ENCODE measurements at places on chromosomes 16 and 17.
A peak's percentile ranks its signal among the peaks of the same experiment; 100 is the strongest.

DNA sequence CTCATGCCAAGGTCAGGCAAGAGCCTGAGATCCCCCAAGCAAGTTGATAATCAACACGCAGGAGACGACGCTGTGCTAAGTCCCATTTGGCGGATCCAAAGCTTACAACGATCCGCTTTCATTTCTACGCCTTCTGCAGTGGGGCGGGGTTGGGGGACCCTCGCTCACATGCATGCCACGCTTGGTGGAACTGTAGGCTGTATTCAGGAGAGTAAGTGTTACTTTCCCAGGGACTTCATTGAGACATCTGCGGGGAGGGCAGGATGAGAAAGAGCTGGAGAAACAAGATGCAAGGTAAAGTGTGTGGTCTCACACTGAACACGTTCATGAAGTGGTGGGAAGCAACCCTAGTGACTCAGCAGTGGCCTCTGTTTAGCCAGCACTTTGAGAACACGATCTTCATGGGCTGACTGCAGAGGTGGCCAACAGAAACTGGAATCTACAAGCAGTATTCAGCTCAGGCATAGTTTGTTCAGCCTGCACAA, 100.5 kb downstream of the XYLT1 start:
- peak; percentile 66 for DNase-seq

GRCh38 chr17:55466671-55467070, 44.6 kb downstream of the SMIM36 start:
- no peak for DNase-seq

DNA sequence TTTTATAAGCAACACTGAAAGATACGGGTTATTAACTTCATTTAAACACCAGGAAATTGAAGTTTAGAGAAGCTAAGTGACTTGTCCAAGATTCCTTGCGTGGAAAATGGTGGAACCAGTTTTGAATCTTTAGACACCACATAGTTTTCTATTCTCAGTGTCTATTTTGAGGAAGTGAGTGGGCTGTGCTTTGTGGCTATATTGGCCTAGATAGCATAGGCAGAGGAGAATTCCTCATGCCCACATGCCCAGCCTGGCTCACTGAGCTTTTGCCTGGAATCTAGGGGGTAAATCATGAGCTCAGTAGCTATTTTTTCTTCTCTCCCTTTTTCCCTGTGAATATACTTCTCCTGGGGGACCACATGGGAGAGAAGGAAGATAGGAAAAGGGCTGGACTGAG, 431.3 kb downstream of the HS3ST3B1 start:
- DNase-seq: no peak

DNA sequence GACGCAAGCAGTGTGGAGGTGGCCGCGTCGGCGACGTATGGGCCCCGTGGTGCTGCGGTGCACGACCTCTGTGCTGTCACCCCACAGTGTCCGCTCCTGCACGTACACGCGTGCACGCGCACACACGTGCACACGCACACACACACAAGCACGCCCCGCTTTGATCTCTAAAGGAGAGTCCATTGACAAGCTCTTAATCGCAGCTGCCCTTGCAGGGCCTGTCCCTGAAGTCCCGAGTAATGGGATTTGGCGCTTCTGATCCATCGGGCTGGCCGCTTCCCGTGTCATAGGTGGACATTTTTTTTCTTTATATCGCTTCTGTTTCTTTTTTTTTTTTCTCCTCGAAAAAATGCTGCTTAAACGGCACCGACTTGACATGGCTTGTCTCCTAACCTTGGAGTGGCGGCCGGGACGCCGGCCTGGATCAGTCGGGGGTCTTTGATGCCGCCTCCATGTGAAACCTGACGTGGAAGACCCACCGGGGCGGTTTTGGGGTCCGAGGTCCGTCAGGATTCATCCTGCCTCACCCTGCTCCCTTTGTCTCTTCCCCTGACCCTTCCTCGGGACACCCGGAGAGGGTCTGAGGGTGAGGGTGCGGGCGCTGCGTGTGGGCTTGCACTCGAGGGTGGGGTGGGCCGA, 8.3 kb upstream of the AXIN1 start:
- no peak for DNase-seq

GRCh38 chr16:20933589-20933988, 33.0 kb downstream of the LYRM1 start:
- DNase-seq: no peak

DNA sequence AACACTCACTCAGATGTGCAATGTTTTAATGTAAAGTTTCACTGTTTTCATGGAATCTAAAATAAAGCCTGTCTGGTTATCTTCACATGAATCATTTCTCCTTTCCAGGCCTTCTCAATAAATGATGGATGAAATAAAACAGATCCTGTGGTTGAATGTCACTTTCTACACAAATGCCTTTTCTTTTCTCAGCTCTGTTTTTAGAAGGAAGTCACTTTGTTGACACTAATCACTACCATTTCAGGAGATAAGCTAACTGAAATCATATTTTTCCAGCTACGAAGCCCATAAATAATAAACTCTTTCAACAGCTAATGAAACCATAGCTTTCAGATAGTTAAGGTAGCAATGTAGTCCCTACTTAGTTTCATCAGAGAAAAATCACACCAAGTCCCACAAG, 17.9 kb downstream of the NME2 start:
- no peak for DNase-seq

DNA sequence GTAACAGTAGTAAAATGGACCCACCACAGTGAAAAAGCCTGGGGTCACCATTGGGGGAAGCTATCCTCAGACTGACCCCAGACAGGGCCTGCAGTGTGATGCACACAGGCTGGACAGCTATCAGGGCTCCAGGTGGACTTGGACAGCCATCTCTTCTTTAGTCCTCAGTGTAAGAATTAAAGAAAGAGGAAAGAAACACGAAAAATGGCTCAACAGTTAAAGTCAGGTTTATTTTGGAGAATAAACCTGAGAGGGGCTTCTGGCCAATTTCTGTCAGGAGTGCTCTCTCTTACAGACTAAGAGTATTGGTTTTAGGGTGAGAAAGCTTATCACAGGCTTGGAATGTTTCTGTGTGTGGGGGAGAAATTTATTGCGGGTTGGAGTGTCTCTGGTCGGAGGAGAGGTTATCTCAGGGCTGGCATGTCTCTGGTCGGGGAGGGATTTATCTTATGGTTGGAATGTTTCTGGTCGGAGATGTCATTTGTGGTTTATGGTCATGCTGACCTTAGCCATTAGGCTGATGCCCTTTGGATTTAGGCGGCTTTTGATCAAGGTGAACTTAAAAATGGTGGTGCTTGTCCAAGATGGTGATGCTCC, 10.8 kb upstream of the B4GALNT2 start:
- no peak for DNase-seq

GRCh38 chr16:55641430-55642056, 14.2 kb upstream of the SLC6A2 start:
- no peak for DNase-seq

DNA sequence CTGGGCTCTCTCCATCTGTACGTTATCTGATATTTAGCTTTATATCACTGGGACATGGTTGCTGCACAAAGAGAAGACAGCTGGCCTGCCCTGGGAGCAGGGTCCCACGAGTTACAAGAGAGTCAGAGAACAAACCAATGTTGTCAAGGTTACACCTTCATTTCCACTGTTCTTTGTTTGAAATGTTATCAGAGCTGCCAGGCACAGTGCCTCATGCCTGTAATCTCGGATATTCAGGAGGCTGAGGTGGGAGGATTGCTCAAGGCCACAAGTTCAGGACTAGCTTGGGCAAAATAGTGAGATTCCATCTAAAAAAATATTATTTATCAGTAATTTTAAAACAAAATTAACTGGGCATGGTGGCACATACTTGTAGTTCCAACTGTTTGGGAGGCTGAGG, 34.6 kb downstream of the ATP6V0A1 start:
- DNase-seq: no peak

DNA sequence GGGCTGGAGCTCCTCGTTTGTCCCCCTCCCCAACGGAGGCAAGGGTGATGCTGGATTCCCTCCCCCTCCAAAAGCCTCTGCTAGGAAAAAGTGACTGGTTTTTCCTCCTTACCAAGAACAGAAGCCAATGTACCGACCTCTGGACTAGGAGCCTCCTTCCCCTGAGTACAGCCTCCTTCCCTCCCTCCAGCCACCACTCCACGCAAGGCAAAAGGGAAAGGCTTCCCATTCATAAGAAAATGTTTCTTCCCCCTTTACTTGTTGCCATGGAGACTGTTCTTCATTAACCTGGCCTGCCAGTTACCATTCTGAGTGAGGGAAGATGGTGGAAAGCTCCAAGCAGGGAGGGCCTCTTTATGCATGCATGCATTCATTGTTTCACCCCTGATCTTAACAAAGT, 4.3 kb upstream of the PIMREG start:
- no peak for DNase-seq

- peak; percentile 96 for DNase-seq
Observed at GRCh38 chr16:67846320-67847063, at the start of gene NUTF2. NUTF2 (plus strand) TSS chr16:67846933; CDS start chr16:67865131, 18,198 bp downstream.

GRCh38 chr17:66684261-66684660, 150.7 kb upstream of the CACNG5 start:
- no peak for DNase-seq

DNA sequence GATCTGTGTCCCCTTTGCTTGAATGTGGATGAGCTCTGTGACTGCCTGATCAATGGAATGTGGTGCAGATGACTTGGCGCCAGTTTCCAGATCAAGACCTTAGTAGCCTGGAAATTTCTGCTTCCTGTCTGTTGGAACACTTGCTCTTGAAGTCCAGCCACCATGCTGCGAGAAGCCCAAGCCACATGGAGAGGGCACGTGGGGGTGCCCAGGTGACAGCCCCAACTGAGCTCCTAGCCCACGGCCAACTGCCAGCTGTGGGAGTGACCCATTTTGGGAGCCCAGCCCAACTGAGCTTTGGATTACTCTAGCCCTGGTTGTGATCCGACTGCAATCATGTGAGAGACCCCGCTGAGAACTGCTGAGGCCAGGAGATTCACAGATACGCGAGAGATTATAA, 3.3 kb upstream of the ITGAM start:
- DNase-seq: no peak

GRCh38 chr17:35006961-35007360, 26.6 kb downstream of the LIG3 start:
- DNase-seq: no peak

DNA sequence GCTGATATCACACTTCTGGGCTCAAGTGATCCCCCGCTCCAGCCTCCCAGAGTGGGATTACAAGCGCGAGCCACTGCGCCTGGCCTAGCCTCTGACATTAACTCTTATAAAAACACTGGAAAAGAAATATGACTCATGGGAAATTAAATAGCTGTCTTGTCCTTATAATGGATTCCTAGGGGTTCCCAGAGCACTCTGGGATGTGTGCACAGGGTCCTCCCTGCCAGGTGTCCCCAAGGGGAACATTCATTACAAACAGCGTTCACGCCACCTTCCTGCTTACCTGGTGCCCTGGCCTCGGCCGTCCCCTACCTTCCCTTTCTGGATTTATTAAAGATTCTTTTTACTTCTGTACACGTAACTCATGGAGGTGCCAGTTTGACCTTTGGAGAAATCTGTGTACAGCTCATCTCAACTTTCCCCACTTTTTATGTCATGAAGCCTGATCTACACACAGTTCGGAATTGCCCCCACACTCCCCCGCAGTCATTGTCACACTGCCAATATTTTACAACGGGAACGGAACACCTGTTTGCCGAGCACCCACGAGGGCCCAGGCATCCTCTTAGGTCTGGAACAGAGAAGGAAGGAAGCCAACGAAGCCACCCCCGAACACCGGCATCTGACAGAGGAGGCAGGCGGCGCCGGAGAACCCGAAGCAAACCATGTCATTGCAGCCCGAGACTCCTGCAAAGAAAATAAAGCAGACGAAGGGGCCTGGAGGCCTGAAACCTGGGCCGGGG, 39.7 kb upstream of the MEAK7 start:
- DNase-seq: peak; percentile 69

- no peak for DNase-seq
Observed at GRCh38 chr17:7001318-7001961, 5.6 kb downstream of the ALOX12 start.

DNA sequence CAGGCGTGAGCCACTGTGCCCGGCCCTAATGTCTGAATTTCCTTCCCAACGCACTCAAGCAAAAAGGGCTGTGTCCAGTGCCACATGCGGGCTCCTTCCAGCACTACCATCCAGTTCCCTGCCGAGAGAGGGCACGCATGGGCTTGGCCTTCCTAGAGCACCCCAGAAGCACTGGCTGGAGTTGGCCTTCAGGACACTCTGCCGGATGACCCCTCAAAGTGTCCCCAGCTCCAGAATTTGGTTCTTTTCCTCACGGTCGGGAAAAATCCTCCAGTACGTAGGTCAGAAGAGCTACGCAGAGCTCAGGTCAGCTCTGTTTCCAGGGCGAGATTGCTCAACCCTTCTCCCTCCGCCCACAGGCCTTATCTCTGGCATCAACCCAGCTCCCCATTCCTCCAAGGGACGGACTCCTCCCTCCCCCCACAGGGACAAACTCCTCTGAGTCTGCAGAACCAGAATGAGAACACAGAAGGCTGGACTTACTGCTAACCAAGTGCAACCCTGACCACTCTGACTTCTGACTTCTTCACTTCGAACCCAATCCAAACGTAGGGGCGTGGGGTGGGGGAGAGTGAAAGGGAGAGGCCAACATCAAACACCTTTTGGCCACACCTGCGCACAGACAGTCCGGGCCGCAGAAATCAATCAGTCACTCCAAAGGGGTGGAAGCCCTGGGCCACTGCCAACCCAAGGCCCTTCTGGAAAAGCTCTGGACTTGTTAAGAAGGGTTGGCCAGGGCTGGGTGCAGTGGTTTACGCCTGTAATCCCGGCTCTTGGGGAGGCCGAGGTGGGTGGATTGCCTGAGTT, 3.6 kb downstream of the CDC42EP4 start:
- DNase-seq: peak; percentile 61

- no peak for DNase-seq
Observed at GRCh38 chr17:64778240-64779097, 116.4 kb upstream of the SMURF2 start.

- no peak for DNase-seq
Observed at GRCh38 chr17:49551221-49552069, 24.2 kb upstream of the NXPH3 start.

DNA sequence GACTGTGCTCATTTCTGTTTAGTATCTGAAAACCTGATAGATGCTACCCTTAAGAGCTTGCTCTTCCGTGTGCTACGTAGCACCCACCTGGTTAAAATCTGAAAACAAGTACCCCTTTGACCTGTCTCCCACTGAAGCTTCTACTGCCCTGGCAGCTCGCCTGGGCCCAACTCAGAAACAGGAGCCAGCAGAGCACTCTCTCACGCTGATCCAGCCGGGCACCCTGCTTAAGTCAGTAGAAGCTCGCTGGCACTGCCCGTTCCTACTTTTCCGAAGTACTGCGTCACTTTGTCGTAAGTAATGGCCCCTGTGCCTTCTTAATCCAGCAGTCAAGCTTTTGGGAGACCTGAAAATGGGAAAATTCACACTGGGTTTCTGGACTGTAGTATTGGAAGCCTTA, 18.9 kb downstream of the NTAN1 start:
- no peak for DNase-seq

DNA sequence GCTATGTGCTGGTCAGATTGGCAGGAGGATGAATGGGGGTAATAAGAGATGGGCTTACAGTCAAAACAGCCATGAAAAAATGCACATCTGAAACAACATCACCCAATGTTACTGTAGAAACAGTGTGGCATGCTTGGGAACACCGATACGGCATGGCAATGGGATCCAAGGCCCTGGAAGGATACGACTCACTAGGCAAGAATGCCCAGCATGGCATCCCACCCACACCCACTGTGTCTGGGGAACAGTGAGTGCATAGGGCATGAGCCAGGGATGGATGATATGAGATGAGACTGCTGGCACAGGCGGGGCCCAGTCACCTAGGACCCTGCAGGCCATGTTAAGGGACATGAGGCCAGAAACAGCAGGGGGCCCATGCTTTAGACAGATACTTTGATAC, 11.5 kb downstream of the TRIM25 start:
- peak; percentile 91 for DNase-seq
